NAMALWA (cell line): ENCODE measurements at places on chromosomes 1 and 21.

- DNase-seq, result no peak
Measured at GRCh38 chr1:232432313-232432712, 197.6 kb downstream of the SIPA1L2 start.

DNA sequence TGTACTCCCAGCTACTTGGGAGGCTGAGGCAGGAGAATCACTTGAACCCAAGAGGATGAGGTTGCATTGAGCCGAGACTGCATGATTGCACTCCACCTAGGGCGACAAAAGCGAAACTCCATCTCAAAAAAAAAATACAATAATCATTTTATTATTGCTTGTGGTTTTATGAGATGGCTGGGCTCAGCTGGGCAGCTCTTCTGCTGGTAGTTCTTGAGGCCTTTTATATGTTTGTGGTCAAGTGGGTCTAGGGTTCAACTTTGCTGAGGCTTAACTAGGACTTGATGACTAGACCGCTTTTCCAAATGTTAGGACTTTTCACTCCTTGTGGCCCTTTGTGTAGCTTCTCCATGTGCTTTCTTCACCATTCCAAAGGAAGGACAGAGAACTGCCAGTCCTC is 53.2 kb downstream of the SLC35F3 start:
- no peak for DNase-seq

GRCh38 chr1:224459966-224460365 is 25.4 kb upstream of the WDR26 start:
- no peak for DNase-seq

- DNase-seq, result no peak
Measured at GRCh38 chr1:99590578-99591209, 55.2 kb upstream of the PALMD start.

DNA sequence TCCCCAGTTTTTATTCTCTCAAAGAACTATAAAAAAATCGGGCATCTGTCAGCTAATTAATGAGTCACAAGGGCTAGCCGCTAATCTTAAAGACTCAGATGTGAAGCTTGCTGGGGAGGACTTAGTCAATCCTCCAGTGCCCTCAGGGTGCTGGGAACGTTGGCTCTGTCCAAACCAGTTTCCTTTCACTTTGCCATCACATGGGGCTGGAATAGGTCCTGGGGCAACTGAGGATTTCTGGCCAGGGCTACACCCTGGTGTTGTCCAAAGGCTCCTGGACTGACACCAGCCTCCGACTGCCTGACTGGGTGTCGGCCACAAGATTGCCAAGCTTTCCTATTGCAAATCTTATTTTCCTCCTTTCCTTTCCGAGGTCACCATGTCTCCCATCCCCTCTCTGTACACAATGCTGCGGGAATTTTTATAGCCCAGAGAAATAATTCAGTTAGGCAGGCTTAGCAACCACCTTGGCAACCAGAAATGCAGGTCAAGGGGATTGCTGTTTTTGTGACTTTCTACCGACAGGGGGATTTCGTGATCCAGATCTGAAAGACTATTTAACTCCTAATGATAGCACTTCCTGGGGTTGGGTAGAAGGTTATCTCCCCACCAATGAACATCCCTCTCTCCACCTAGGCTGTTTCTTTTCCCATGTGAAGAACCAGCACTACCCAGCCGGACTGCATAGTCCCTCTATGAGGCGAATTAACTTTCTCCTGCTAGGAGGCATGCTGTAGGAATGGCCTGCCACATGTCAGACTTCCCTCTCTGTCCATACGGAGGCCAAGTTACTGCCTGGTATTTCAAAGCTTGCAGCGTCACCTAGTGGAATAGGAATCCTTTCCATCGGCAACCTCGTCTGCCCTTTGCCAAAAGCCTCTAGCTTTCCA is 29.9 kb upstream of the CTBS start:
- no peak for DNase-seq

DNA sequence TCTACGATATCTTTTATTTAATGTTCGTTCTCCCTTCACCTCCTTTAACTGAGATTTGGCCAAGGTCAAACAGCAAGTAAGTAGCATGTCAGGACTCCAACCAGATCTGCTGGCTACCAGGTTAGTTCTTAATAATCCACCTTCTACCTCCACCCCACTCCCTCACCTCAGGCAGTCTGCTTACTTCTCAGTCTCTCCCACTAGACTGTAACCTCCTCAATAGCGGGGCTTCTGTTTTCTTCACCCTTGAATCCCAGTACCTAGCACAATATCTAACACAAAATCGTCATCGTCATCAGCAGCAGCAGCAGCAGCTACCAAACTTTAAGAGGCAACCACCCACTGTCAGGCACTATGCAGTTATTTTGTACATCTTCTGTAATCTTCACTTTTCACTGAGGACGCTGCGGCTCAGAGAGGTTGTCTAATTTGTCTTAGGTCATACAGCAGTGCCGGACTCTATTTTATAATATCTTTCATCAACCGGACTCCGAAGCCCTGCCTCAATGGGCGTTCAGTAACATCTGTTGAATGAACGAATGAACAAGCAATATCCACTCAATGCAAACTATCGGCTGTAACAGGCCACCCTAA is 859 bp upstream of the MAGI3 start:
- no peak for DNase-seq

GRCh38 chr21:43209575-43210453 is 41.0 kb downstream of the CRYAA start:
- DNase-seq, result no peak
